WTC11 (cell line): ENCODE measurements at places on chromosomes 2 and 18. TPM values are rescaled to one million over a fixed set of nuclear protein-coding genes. Genes with fewer than 3 reads are reported as not detected.

DNA sequence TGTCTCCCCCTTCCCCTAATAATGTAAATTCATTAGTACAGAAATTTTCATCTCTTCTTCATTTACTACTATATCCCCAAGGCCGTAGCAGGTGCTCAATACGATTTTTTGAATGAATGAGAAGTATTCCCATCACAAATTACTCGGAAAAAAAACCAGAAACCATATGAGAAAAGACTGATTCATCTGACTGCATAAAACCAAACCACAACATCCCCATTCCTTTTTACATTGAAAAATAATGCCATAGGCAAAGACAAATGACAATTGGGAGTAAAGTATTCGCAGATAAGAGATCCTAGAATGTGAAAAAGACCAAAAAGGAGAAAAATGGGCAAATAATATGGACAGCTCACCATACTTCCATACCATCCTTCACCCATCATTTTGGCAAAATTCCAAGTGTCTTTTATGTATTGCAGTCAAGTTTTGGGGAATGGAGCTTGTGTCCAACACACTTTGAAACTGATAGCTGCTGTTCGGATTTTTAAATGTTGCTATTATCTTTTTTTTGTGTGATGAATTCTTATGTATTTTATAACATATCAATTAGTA lies 1.5 kb downstream of the ZC3H8 start:
- H3K4me1 ChIP-seq = peaks cover 8% of the 10 kb centered on the region
- no peak overlapping the region for H3K27ac ChIP-seq
- H3K36me3 ChIP-seq = no peaks in the 10 kb centered on the region

Gene E2F6
- total RNA-seq = 14.2 to 16.0 TPM (median 14.4 TPM) in 3 replicates

GRCh38 chr18:58288921-58289797 lies 245.1 kb downstream of the NEDD4L start:
- 0 out of 2 replicates have a peak, but pooled peaks cover 2% of the 10 kb centered on the region for H3K36me3 ChIP-seq
- H3K27me3 ChIP-seq = no peaks in the 10 kb centered on the region
- no peak overlapping the region for H3K4me3 ChIP-seq
- H3K27ac ChIP-seq = peak overlapping the region; percentile 60

Gene PSTPIP2
- 1.9 to 2.5 TPM (median 1.9 TPM) in 3 replicates for total RNA-seq

DNA sequence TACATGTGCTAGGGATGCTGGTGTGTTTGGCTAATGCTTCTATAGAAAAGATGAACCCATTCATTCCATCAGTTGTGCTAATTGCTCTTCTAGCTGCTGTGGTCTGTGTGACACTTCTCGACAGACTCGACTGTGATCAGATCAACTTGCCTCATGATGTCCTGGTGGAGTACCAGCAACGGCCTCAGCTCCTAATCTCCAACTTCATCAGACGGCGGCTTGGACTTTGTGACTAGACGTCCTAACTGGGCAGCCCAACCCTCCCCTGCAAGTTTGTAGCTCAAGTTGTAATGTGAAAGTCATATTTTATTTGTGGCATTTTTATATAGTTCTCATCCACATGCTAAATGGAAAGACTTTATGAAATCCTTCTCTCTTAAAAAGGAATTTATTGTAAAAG lies 33.0 kb downstream of the UPP2 start:
- H3K27me3 ChIP-seq = no peaks in the 10 kb centered on the region
- H3K27ac ChIP-seq = no peak overlapping the region
- no peaks in the 10 kb centered on the region for H3K36me3 ChIP-seq

GRCh38 chr2:157743051-157743450 lies 114.4 kb upstream of the ACVR1C start:
- no peak overlapping the region for H3K4me3 ChIP-seq
- no peak overlapping the region for H3K27ac ChIP-seq
- peaks cover 7% of the 10 kb centered on the region for H3K36me3 ChIP-seq
- H3K4me1 ChIP-seq = no peaks in the 10 kb centered on the region
- DNase-seq = no peak

GRCh38 chr2:95346738-95347671 lies 49.9 kb downstream of the KCNIP3 start:
- H3K27ac ChIP-seq = no peak overlapping the region
- peak overlapping the region; percentile 61 for H3K4me3 ChIP-seq
- no peaks in the 10 kb centered on the region for H3K36me3 ChIP-seq
- DNase-seq = peak; percentile 61
- H3K4me1 ChIP-seq = no peaks in the 10 kb centered on the region

GRCh38 chr2:207813942-207814341 lies 44.2 kb upstream of the FZD5 start:
- H3K4me1 ChIP-seq = peaks cover 57% of the 10 kb centered on the region
- no peak overlapping the region for H3K4me3 ChIP-seq
- H3K36me3 ChIP-seq = no peaks in the 10 kb centered on the region
- no peak for DNase-seq
- H3K27me3 ChIP-seq = no peaks in the 10 kb centered on the region

DNA sequence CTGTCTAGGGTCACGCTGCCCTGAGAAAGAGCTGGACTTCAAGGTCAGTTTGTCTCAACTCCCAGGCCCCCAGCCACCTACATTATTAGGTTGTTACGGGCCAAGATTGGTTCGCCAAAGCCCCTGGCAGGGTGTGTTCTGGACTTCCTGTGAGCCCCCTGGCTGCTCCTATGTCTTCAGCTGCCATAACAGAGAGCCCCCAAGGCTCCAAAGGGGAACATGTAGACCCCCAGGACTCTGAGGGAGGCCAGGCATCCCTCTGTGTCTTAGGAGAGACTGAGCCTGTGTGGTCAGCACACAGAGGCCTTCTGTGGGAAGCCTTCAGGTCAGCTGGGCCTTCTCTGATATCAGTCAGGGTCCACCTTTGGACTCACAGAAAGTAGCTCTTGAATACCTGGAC lies 58.3 kb downstream of the INHBB start:
- no peaks in the 10 kb centered on the region; the same call in 1 of the 2 replicates for H3K36me3 ChIP-seq
- no peak for DNase-seq
- no peak overlapping the region for H3K4me3 ChIP-seq
- peaks cover 10% of the 10 kb centered on the region; the same call in 1 of the 2 replicates for H3K27me3 ChIP-seq
- H3K4me1 ChIP-seq = no peaks in the 10 kb centered on the region

GRCh38 chr2:124325667-124326440 lies 300.8 kb downstream of the CNTNAP5 start:
- peak overlapping the region; percentile 66; the same call in 1 of the 2 replicates for H3K27ac ChIP-seq
- H3K36me3 ChIP-seq = peaks cover 9% of the 10 kb centered on the region
- H3K4me3 ChIP-seq = no peak overlapping the region
- H3K27me3 ChIP-seq = no peaks in the 10 kb centered on the region
- DNase-seq = no peak
- H3K4me1 ChIP-seq = peaks cover 51% of the 10 kb centered on the region

GRCh38 chr18:5424903-5425664 lies 118.7 kb downstream of the EPB41L3 start:
- H3K27ac ChIP-seq = no peak overlapping the region
- no peak for DNase-seq
- no peaks in the 10 kb centered on the region for H3K36me3 ChIP-seq
- no peaks in the 10 kb centered on the region for H3K4me1 ChIP-seq
